HCT116 (cell line): ENCODE measurements at places on chromosomes 5 and 9. TPM values are rescaled to one million over a fixed set of nuclear protein-coding genes. Genes with fewer than 3 reads are reported as not detected.

- H3K4me3 ChIP-seq = peak overlapping the region; percentile 52
- H3K4me1 ChIP-seq = peaks cover 5% of the 10 kb centered on the region; the same call in 1 of the 2 replicates
- no peaks in the 10 kb centered on the region for H3K36me3 ChIP-seq
- peaks cover 14% of the 10 kb centered on the region; the same call in 1 of the 2 replicates for H3K27me3 ChIP-seq
- no peak for DNase-seq
These were observed 717 bp upstream of the IQGAP2 start for GRCh38 chr5:76402251-76402885.

DNA sequence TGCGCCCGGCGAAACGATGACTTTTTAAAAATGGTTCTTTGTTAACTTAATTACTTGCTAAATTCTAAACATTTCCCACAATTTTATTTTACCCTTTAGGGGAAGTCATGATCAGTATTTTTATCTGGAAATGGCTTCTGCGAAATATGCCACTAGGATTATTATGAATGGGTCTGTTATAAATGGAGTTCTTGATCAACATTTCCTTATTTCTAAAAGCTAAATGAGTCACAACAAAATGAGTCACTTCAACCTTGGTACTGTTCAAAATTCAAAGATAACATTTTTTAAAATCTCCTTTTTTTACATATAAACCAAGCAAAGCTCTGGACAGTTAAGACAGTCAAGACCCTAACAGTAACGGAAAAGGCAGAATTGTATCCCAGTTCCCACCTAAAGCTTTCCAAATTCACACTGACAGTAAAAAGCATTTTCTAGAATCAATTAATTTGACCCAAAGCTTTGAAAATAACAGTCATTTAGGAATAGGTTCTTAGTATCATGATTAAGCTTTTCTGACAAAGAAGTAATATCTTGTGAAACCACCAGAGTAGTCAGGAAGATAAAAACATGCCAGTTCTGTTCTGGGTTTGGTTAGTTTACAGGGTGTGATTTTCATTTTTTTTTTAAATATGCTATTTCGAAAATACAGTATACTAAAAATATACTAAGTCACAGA is 81.7 kb downstream of the LHFPL2 start:
- DNase-seq = no peak
- peaks cover 24% of the 10 kb centered on the region for H3K4me1 ChIP-seq
- H3K27me3 ChIP-seq = no peaks in the 10 kb centered on the region
- H3K27ac ChIP-seq = no peak overlapping the region
- no peaks in the 10 kb centered on the region for H3K36me3 ChIP-seq
- H3K4me3 ChIP-seq = no peak overlapping the region

DNA sequence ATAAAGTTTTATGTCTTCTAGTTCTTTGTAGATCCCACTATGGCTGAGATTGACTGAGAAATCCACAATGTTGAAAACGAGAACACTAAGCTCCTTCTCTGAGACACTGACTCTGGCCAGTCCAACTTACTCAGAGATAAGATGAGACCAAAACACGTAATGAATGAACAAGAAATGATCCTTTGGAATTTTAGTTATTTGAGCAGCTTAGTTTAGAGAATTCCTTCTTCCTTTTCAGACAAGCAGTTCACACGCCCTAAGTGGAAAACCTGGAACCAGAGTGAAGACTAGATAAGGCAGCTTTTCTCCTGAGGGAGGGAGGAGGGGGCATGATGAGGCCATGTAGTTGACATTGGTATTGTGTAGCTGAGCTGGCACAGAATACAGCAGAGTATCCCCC is 139.6 kb downstream of the GABRB2 start:
- H3K27ac ChIP-seq = no peak overlapping the region
- H3K4me1 ChIP-seq = no peaks in the 10 kb centered on the region
- H3K4me3 ChIP-seq = no peak overlapping the region
- H3K36me3 ChIP-seq = no peaks in the 10 kb centered on the region
- no peak for DNase-seq
- H3K27me3 ChIP-seq = no peaks in the 10 kb centered on the region

GRCh38 chr9:117182046-117182445 is 232.8 kb downstream of the ASTN2 start:
- H3K4me1 ChIP-seq = no peaks in the 10 kb centered on the region
- H3K27ac ChIP-seq = no peak overlapping the region
- no peaks in the 10 kb centered on the region for H3K36me3 ChIP-seq
- no peak for DNase-seq
- no peak overlapping the region for H3K4me3 ChIP-seq

- no peak overlapping the region for H3K27ac ChIP-seq
- peaks cover 6% of the 10 kb centered on the region; the same call in 1 of the 2 replicates for H3K4me1 ChIP-seq
- DNase-seq = no peak
- no peaks in the 10 kb centered on the region for H3K27me3 ChIP-seq
- no peak overlapping the region for H3K4me3 ChIP-seq
These were observed 15.3 kb downstream of the MTMR12 start for GRCh38 chr5:32297181-32298058.

GRCh38 chr5:175599210-175599609 is 58.7 kb upstream of the HRH2 start:
- H3K27me3 ChIP-seq = peaks cover 6% of the 10 kb centered on the region
- H3K27ac ChIP-seq = no peak overlapping the region
- no peaks in the 10 kb centered on the region for H3K4me1 ChIP-seq
- no peaks in the 10 kb centered on the region for H3K36me3 ChIP-seq
- DNase-seq = no peak

DNA sequence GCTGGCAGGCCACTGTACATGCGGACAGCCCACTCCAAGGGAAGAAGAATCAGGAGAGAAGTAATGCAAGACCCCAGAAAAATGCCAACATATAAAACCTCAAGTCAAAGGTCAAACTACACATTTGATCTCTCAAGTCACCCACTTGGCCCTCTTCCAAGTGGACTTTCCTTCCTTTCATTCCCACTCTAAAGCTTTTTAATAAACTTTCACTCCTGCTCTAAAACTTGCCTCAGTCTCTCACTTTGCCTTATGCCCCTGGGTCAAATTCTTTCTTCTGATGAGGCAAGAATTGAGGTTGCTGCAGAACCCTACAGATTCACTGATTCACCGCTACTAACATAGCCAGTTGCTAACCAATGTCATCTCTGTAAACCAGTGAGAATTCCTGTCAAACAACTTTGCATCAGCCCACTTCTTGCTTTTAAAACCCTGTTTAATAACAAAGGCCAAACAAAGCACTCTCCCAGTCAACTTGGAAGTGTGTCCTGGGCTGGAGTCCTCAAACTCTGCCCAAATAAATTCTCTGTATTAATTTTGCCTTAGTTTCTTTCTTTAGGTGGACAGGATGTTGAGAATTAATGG is 6.9 kb upstream of the ATP6V1G1 start:
- no peak overlapping the region for H3K27ac ChIP-seq
- DNase-seq = no peak
- H3K4me3 ChIP-seq = no peak overlapping the region
- H3K27me3 ChIP-seq = no peaks in the 10 kb centered on the region

- no peak overlapping the region for H3K4me3 ChIP-seq
- H3K27me3 ChIP-seq = no peaks in the 10 kb centered on the region
- H3K4me1 ChIP-seq = peaks cover 22% of the 10 kb centered on the region
These were observed 63.2 kb downstream of the PRRT1B start for GRCh38 chr9:131608493-131609037.

DNA sequence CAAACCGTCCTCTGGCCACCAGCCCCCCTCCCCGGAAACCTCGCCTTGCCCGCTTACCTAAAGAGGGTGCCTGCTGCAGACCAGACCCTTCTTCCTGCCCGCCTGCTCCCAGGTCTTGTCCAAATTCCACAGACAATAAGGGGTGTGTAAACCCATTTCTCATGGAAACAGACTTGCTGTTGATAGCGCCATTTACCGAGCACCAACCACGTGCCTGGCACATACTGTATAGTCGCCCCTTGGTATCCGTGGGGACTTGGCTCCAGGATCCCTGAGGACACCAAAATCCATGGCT is 25.1 kb downstream of the CDHR2 start:
- no peaks in the 10 kb centered on the region for H3K27me3 ChIP-seq
- no peak overlapping the region for H3K27ac ChIP-seq
- peaks cover 18% of the 10 kb centered on the region for H3K4me1 ChIP-seq
- DNase-seq = no peak
- H3K4me3 ChIP-seq = no peak overlapping the region

DNA sequence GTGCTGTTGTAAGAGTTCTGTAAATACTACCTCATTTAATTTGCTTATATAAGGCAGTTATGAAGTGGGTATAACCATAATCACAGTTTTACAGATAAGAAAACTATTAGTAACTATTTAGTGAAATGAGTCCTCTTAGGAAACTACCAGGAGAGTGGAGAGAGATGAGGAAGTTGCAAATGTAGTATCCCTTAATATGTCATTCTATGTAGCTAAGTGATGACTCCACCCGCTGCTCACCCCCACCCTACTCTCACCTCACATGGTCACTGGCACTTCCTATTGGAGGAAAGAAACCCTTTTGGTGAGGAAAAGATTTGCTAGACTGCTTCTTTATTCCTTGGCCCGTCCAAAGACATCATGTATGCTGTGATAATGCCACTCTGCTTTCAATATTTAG is 241.8 kb upstream of the SLC24A2 start:
- peaks cover 17% of the 10 kb centered on the region for H3K27me3 ChIP-seq
- no peaks in the 10 kb centered on the region for H3K4me1 ChIP-seq
- DNase-seq = no peak
- no peak overlapping the region for H3K27ac ChIP-seq

GRCh38 chr5:119396030-119396664 is 40.3 kb downstream of the TNFAIP8 start:
- no peaks in the 10 kb centered on the region for H3K36me3 ChIP-seq
- H3K4me1 ChIP-seq = no peaks in the 10 kb centered on the region
- H3K4me3 ChIP-seq = no peak overlapping the region
- H3K27me3 ChIP-seq = no peaks in the 10 kb centered on the region
- no peak overlapping the region for H3K27ac ChIP-seq

GRCh38 chr9:215631-216155 is 1.0 kb downstream of the DOCK8 start:
- no peaks in the 10 kb centered on the region for H3K36me3 ChIP-seq
- DNase-seq = no peak
- H3K4me1 ChIP-seq = peaks cover 7% of the 10 kb centered on the region; the same call in 1 of the 2 replicates
- H3K27ac ChIP-seq = no peak overlapping the region
- no peaks in the 10 kb centered on the region for H3K27me3 ChIP-seq

GRCh38 chr5:82169892-82170291 is 108.3 kb downstream of the RPS23 start:
- no peak overlapping the region for H3K4me3 ChIP-seq
- H3K27ac ChIP-seq = no peak overlapping the region
- no peaks in the 10 kb centered on the region for H3K4me1 ChIP-seq
- H3K36me3 ChIP-seq = no peaks in the 10 kb centered on the region
- H3K27me3 ChIP-seq = no peaks in the 10 kb centered on the region

- peaks cover 11% of the 10 kb centered on the region for H3K4me1 ChIP-seq
- no peak for DNase-seq
- peak overlapping the region; percentile 37 for H3K4me3 ChIP-seq
- 0 out of 2 replicates have a peak, but pooled peaks cover 3% of the 10 kb centered on the region for H3K27me3 ChIP-seq
- no peak overlapping the region; the same call in 1 of the 2 replicates for H3K27ac ChIP-seq
These were observed 25.5 kb upstream of the SPTLC1 start for GRCh38 chr9:92140754-92141143.

GRCh38 chr9:35333551-35333950 is 156.4 kb upstream of the RUSC2 start:
- H3K27ac ChIP-seq = no peak overlapping the region
- no peak overlapping the region for H3K4me3 ChIP-seq
- no peak for DNase-seq
- H3K27me3 ChIP-seq = no peaks in the 10 kb centered on the region

DNA sequence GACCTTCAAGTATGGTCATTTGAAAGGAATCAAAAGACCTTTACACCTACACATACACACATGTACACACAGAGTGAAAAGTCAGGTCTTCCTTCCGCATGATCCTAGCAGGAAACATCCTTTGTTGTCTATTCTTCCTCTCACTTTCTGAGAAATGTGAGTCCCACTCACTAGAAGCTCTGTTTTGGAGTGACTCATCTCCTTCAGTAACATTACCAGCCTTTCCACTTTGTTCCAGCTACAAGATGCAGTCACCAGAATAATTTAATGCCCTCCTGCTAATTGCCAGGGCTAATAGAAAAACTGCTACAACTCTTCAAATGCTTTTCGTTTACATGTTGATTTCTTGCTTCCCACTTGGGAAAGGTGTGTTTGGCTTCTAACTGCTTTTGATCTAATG is 417.3 kb downstream of the RASEF start:
- no peak for DNase-seq
- H3K4me3 ChIP-seq = no peak overlapping the region
- no peak overlapping the region for H3K27ac ChIP-seq
- no peaks in the 10 kb centered on the region for H3K4me1 ChIP-seq
- no peaks in the 10 kb centered on the region for H3K36me3 ChIP-seq

DNA sequence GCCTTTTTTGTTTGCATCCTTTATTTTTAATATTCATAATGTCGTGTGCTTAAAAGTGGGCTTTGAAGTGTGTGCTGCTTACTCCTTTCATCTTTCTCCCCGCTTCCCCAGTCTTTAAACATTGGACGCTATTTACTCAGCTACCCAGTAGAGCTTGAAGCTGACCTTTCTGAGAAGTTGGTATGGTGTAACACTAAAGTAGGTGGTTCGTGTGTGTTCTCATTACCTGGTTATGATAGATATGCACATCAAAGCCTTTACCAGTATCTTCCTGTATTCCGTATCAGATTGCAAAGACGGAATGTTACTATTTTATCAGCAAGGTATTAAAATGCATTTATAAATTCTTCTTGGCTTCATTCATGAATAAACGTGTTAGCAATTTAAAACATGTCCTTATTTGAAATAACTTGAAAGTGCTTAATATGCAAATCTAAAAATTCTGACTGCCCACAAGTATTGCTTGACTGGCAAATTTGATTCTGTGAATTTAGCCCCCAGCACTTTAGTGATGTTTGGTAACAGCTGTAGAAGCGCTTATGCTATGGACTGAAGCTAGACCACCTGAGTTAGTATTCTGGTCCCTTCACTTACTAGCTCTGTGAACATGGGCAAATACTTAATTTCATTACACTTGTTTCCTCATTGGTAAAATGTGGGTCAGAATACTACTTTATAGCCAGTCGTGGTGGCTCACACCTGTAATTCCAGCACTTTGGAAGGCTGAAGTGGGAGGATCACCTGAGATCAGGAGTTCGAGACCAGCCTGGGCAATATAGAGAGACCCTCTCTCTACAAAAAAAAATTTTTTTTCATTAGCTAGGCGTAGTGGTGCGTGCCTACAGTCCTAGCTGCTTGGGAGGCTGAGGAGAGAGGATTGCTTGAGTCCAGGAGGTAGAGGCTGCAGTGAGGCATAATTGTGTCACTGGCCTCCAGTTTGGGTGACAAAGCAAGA is 1.7 kb downstream of the RRAGA start:
- no peak overlapping the region for H3K27ac ChIP-seq
- peaks cover 21% of the 10 kb centered on the region for H3K4me1 ChIP-seq
- H3K36me3 ChIP-seq = no peaks in the 10 kb centered on the region

KCNV2 gene
- not detected for total RNA-seq

HSPB3 gene
- not detected for total RNA-seq

STOM gene
- total RNA-seq = 22.4 TPM

PFN3 gene
- not detected for total RNA-seq

ARL14EPL gene
- total RNA-seq = 22.9 TPM

RNF208 gene
- total RNA-seq = 26.1 TPM

BTNL3 gene
- total RNA-seq = not detected

FLT4 gene
- total RNA-seq = 0.17 TPM
